Naive thymus-derived CD8-positive, alpha-beta T cell (primary cell): ENCODE measurements at places on chromosomes 1 and 21. TPM values are rescaled to one million over a fixed set of nuclear protein-coding genes. Genes with fewer than 3 reads are reported as not detected.

RPTN gene
- total RNA-seq = not detected

C1orf115 gene
- total RNA-seq = 0.52 TPM

ERICH3 gene
- not detected for total RNA-seq

ADGRL2 gene
- total RNA-seq = not detected

IL6R gene
- 49.9 TPM for total RNA-seq

- H3K4me1 ChIP-seq = peaks cover 86% of the 10 kb centered on the region
- no peaks in the 10 kb centered on the region for H3K27me3 ChIP-seq
- no peaks in the 10 kb centered on the region for H3K36me3 ChIP-seq
- peak overlapping the region; percentile 57 for H3K4me3 ChIP-seq
- H3K27ac ChIP-seq = peak overlapping the region; percentile 83
- DNase-seq = no peak
Measured at GRCh38 chr1:198174297-198174696, 17.5 kb downstream of the NEK7 start.

DNA sequence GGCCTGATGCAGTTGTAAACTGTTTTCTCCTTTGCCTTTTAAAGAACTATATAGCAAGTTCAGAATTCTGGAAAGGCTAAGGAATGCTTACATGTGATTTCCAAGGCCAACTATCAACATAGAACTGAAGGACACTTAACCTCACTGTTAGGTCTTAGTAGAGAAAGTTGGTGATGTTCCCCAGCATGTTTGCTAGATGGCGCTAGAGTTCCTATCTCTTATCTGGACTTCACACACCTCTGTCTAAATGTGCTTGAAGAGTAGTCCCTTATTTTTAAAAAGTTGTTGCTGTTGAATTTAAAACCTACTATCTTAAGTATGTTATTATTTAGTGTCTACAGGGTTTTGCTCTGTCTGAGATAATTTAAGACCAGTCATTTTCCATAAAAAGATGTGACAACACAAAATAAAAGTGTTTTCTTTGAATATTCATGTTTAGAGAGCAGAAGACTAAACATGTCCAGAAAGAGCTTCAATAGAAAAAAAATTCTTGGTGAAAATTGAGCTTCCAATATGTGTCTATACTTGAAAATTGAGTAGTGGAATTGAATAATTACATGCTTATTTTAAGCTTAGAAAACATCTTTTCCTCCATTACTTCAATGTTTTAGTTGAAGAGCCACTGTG is 237.3 kb downstream of the S1PR1 start:
- H3K27ac ChIP-seq = no peak overlapping the region
- no peak for DNase-seq
- H3K36me3 ChIP-seq = peaks cover 20% of the 10 kb centered on the region
- peaks cover 6% of the 10 kb centered on the region for H3K4me1 ChIP-seq
- no peaks in the 10 kb centered on the region for H3K27me3 ChIP-seq

GRCh38 chr1:36351227-36351977 is 28.0 kb upstream of the EVA1B start:
- peaks cover 48% of the 10 kb centered on the region for H3K36me3 ChIP-seq
- H3K4me3 ChIP-seq = peak overlapping the region; percentile 59
- no peak for DNase-seq
- peaks cover 32% of the 10 kb centered on the region for H3K4me1 ChIP-seq
- peak overlapping the region; percentile 15 for H3K27ac ChIP-seq

GRCh38 chr1:204265665-204266064 is 51.9 kb upstream of the GOLT1A start:
- DNase-seq = no peak
- no peaks in the 10 kb centered on the region for H3K36me3 ChIP-seq
- H3K4me1 ChIP-seq = no peaks in the 10 kb centered on the region
- no peak overlapping the region for H3K27ac ChIP-seq
- H3K27me3 ChIP-seq = no peaks in the 10 kb centered on the region

DNA sequence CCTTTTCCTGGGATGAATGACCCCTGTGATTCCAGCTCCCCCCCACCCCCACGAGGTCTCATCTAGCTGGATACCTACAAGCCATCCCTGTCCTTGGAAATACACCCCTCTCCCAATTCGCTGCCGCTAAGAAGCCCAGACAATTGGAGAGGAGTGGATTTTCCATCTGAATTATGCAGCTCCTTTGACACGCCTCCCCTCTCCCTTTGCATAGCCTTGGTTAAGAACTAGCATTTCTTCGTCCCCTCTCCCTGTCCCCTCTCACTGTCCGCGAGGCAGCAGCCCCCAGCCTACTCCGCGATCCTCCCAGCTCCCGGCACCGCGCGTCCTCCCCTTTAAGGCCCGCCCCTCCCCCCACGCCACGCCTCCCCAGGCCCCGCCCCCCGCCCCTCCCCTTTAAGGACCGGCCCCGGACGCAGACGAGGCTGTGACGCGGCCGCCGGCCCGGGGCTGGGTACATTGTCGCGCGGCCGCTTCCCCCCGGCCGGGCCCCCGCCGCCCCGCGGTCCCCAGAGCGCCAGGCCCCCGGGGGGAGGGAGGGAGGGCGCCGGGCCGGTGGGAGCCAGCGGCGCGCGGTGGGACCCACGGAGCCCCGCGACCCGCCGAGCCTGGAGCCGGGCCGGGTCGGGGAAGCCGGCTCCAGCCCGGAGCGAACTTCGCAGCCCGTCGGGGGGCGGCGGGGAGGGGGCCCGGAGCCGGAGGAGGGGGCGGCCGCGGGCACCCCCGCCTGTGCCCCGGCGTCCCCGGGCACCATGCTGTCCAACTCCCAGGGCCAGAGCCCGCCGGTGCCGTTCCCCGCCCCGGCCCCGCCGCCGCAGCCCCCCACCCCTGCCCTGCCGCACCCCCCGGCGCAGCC is at the start of gene MAPKAPK2:
Gene MAPKAPK2 (plus strand): TSS at position 428 of the 856 bp plus-strand sequence. CDS start 325 bp downstream, at position 753.
- peak within 1 kb of the TSS; percentile 97 for H3K27ac ChIP-seq
- peak within 1 kb of the TSS; percentile 95 for H3K4me3 ChIP-seq
- peaks cover 69% of the 10 kb centered on the region for H3K4me1 ChIP-seq
- H3K27me3 ChIP-seq = no peaks in the 10 kb centered on the region
- H3K36me3 ChIP-seq = no peaks in the 10 kb centered on the region
- DNase-seq = peak; percentile 78

- H3K27me3 ChIP-seq = no peaks in the 10 kb centered on the region
- H3K27ac ChIP-seq = no peak overlapping the region
- peaks cover 57% of the 10 kb centered on the region for H3K4me1 ChIP-seq
- H3K4me3 ChIP-seq = no peak overlapping the region
- H3K36me3 ChIP-seq = peaks cover 22% of the 10 kb centered on the region
Measured at GRCh38 chr1:243798726-243799125, 51.3 kb downstream of the AKT3 start.

- H3K4me1 ChIP-seq = peaks cover 12% of the 10 kb centered on the region
- no peak overlapping the region for H3K4me3 ChIP-seq
- H3K27me3 ChIP-seq = peaks cover 17% of the 10 kb centered on the region
- H3K27ac ChIP-seq = no peak overlapping the region
- no peaks in the 10 kb centered on the region for H3K36me3 ChIP-seq
Measured at GRCh38 chr1:31674626-31675025, 29.2 kb downstream of the COL16A1 start.
